Uterus (tissue), 4 donors: ENCODE measurements at places on chromosomes 2 and 18.
A peak's percentile ranks its signal among the peaks of the same experiment; 100 is the strongest.

- DNase-seq, result no peak
Observed at GRCh38 chr2:145350011-145350410, 830.1 kb upstream of the ZEB2 start.

DNA sequence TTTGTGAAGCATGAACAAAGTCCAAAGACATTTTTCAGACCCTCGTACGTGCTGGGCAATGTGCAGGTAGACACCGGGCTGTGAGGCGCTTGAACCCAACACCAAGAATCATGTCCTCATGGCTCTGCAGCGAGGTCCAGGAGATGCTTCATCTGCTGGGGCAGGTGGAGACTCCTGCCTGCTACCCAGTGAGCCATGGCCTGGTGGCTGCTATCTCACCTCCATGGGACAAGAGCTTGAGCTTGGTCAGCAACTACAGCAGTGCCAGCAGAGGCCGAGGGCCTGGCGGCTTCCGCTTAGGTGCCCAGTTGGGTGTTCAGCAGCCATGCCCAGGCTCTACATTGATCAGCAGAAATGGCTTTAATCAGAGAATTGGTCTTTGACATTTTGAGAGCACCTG, 281.0 kb upstream of the HS6ST1 start:
- no peak for DNase-seq

- DNase-seq, result no peak
Observed at GRCh38 chr18:46378126-46378863, 274.1 kb downstream of the HAUS1 start.

DNA sequence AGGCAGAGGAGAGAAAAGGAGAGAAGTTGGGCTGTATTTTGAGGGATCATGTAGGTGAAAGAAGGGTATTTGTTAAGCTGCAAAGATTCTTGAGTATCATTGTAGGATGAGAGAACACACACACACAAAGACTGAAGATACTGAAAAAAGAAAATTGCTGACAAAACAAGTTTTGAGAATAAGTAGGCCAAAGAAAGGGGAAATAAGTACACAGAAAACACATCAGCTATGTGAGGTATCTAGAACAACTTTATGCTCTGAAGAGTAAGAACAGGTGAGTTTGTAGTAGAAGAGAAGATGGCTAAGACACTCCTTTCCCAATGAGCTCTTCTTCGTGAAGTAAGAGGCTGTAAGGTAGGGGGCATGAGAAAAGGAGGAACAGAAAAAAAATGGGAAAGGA, 28.2 kb downstream of the METTL8 start:
- DNase-seq, result no peak

- no peak for DNase-seq
Observed at GRCh38 chr2:18077704-18078103, 199.2 kb downstream of the KCNS3 start.

DNA sequence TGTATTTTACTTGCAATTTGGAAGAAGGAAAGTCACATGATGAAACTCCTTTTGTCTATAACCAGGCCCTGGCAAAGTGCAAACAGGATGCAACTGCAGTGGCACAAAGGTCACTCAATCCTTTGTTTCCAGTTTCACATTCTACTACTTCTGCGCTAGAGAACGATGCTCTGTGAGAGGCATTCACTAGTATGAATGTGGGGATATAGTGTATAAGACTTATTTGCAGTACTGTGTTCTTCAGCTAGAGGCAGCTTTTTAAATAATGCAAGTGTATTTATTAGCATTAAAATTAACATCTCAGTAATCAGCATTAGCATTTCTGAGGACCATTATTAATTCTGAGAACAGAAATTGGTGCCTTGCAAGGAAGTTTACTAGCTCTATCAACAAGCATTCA, 68.9 kb downstream of the PRPF40A start:
- no peak for DNase-seq

DNA sequence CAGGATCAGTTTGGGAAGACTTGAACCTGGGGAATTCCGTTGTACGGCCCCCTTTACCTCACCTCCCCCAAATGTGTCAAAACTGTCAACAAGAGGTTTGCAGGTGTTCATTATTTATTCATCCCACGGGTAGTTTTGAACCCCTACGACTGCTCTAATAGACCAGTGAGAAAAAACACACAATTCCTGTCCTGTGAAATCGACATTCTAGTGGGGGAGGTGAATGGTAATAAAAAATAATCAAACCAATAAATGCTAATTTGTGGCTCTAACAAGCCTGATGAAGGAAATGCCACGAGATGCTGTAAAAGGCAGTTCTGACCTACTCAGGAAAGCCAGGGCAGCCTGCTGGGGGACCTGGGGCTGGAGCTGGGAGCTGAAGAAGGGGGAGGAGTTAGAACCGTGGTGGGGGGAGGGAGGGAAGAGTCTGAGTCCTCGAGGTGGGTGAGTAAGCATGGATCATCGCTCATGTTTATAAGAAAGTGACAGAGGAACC, 463 bp upstream of the DNAJB2 start:
- no peak for DNase-seq

DNA sequence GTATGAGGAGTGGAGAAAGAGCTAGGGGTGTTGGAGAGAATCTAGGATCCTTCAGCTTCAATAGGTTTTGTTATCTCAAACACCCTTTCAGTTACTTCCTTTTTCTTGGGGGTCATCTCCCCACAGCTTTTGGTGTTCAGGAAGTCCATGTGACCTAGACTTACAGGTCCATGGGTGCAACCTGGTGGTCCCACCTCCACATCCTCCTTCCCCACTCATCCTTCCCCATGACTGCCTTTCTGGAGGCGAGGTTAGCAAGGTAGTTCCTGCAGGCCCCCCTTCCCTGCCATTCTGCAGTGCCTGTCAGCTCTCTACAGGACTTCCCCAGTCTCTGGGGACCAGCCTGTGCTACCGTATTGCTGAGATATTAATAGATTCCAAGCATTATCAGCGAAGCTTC, 107.6 kb downstream of the TMEM17 start:
- no peak for DNase-seq

- DNase-seq, result no peak
Observed at GRCh38 chr2:164039270-164039669, 303.5 kb upstream of the FIGN start.

DNA sequence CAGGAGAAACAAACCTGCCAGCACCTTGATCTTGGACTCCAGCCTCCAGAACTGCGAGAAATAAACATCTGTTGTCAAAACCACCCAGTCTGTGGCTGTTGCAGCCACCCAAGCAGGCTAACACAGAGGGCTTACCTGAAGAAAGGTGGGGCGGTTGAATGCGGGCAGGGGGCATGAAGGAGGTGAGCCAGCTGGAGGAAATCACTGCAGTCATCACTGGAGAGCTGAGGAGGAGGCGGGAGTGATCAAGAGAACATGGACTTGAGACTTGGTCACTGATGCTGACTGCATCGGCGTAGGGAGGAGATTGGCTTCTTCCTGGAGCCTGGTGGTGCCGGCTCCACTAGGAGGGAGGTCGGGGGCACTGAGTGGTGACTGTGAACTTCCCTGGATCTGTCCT, 14.6 kb upstream of the ARMC9 start:
- no peak for DNase-seq

- DNase-seq, result no peak
Observed at GRCh38 chr2:110771547-110772382, 39.4 kb downstream of the ACOXL start.

DNA sequence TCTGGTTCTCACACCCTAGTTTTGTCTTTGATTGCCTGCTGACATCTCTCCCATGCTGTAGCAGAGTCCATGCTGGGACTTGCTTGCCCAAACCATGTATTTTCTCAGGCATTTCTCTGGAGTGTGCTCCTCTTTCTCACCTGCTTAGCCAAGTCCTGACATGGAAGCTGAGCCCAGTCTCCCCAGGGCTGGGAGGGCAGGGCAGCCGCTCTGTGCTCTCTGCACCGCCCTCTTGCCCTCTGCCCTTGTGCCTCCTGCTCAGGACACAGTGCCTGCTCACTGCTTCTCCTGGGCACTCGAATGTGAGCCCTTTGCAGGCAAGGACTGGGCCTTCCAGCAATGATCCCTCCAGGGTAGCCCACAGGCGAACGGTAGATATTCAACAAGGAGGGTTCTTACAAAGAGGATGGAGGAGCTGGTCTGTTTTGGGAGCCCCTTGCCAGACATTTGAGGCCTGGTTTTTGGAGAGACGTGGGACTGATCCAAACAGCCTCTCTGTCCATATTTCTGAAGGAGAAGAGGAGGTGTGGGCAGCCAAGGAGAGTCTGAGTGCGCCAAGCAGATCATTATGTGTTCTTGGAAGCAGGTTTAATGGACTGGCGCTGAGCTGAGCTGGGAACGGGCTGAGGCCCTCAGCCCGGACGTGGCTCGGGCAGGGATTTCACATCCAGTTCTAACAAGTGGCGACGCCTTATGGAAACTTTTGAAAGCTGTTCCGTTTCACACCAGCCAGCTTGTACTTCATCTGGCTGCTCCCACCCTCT, 4.0 kb downstream of the SLC14A2 start:
- peak; percentile 77 for DNase-seq

- DNase-seq, result no peak
Observed at GRCh38 chr2:62216113-62216512, 20.2 kb downstream of the B3GNT2 start.

- no peak for DNase-seq
Observed at GRCh38 chr18:45166341-45166835, 448.9 kb upstream of the SLC14A2 start.

DNA sequence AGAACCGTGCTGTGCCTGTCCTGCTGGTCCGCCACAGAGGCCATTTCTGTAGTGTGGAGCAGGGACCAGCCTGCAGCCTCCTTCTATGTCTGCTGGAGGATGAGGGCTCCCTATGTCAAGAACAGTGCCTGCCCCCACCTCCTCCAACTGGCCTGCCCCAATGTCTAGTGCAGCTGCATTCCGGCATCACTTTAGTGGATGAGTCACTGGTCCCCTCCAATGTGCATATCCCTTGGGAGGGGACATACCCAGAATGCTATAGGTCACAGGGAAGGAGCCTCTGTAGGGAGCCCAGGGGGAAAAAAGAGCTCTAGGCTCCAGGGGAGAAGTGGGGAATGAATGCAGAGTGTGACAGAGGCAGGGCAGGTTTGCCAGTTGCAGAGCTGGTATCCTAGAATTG, 219.6 kb downstream of the CELF4 start:
- DNase-seq, result no peak

DNA sequence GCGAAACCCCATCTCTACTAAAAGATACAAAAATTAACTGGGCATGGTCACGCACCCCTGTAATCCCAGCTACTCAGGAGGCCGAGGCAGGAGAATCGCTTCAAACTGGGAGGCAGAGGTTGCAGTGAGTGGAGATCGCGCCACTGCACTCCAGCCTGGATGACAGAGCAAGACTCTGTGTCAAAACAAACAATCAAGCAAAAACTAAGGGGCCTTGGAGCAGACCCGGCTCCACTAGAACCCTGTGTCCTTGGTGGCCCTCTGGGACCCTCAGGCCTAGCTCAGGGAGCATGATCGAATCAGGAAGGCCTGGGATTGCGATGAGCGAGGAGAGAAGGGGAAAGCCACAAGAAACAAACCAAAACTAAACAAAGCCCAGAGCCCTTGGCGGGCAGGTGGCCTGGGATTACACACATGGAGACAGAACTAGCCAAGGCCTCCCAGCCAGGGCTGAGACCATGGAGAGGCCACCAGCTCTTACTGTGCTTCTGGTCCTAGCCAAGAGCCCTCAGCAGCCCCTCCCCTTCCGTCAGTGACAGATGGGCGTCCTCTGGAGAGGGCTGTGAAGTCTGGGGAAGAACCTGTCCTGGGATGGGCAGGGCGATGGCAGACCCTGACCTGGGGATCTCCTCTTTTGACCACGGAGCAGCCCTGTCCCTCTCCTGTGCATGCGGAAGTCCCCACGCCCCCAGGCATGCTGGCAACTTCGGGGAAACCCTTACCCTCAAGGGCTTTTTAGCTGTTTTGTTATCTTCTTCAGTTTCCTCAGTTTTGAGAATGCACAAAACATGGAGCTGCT, 27.4 kb upstream of the CATIP start:
- no peak for DNase-seq

- DNase-seq, result no peak
Observed at GRCh38 chr2:8447610-8448221, 234.1 kb upstream of the ID2 start.

GRCh38 chr2:9260464-9260918, 53.9 kb downstream of the ASAP2 start:
- DNase-seq, result no peak

DNA sequence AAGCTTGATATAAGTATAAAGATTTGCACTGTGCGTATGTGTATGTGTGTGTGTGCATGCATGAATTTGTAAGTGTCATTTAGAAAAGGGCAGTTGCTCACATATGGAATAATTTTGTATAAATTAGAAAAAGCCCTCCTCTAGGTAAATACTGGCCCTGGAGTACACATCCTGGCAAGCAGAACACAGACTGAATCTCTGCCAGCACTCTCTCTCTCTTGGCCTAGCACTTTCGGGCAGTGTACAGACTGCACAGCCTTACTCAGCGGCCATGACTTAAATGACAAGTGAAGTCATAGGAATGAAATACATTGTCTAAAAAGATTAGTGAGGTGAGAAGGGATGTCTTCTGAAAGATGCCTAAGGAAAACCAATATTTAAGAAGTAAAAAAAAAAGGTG, 214.1 kb downstream of the RDH14 start:
- DNase-seq, result no peak

- DNase-seq, result no peak
Observed at GRCh38 chr18:24536326-24536725, 75.9 kb downstream of the HRH4 start.

GRCh38 chr2:104049438-104049837, 804.5 kb upstream of the POU3F3 start:
- no peak for DNase-seq

DNA sequence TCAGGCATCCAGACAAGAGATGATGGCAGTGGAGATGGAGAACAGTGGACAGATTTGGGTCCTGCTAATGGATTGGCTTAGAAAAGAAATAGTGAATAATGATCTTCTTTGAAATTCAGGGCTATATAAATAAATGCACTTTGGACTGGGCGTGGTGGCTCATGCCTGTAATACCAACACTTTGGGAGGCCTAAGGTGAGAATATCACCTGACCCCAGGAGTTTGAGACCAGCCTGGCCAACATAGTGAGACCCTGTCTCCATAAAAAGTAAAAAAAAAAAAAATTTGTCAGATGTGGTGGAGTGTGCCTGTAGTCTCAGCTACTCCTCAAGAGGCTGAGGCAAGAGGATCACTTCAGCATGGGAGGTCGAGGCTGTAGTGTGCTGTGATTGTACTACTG, 102.4 kb upstream of the STON1 start:
- DNase-seq, result no peak

- DNase-seq, result no peak
Observed at GRCh38 chr18:78659748-78660147, 319.9 kb upstream of the SALL3 start.

- DNase-seq, result no peak
Observed at GRCh38 chr2:34785206-34785785, 1186.2 kb upstream of the FAM98A start.

GRCh38 chr2:151808258-151809072, 19.8 kb downstream of the ARL5A start:
- no peak for DNase-seq
